Left renal cortex interstitium (tissue), 4 donors: ENCODE measurements at places on chromosomes 12 and 14. TPM values are rescaled to one million over a fixed set of nuclear protein-coding genes. Genes with fewer than 3 reads are reported as not detected.

The NRXN3 gene
- 8.4 TPM for polyA plus RNA-seq

The CCDC175 gene
- polyA plus RNA-seq, result 0.61 TPM

The COQ5 gene
- 66.7 TPM for polyA plus RNA-seq

DNA sequence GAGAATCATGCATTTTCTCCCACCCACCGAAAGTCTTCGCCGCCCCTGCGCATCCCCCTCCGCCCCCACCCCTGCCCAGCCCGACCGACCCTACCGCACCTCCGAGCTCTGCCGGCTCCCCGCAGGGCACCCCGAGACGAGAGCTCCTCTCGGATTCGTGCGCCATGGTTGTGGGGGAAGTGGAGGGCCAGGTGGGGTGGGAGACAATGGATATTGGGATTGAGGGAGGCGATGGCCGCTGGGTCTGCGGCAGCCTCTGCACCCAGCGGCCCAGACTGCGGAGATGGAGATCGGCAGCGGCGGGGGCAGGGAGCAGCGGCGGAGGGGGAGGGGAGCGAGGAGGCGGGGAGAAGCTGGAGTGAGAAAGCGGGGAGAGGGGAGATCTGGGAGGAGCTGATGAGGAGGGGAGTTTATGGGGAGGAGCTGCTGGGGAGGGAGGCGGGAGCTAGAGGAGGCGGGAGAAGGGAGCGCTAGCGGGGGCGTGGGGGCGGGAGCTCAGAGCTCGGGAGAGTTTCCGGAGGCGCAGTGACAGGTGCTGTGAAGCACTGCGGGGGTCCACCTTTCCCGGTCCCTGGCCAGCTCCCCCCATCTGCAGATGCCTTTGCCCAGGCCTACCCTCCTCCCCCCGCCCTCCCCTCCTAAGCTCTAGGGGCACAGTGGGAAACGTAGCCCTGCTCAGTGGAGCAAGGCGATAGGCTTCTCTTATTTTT, at the start of gene SALL2:
Gene SALL2, minus strand, starts transcription at position 385 of the 710 bp plus-strand sequence. Its CDS starts 219 bp downstream, at position 166.
- peak; percentile 88 for DNase-seq

- DNase-seq, result no peak
These were observed 396.8 kb downstream of the AEBP2 start for GRCh38 chr12:19836056-19836455.
